HEK293T (cell line): ENCODE measurements at places on chromosomes 2 and 18.

DNA sequence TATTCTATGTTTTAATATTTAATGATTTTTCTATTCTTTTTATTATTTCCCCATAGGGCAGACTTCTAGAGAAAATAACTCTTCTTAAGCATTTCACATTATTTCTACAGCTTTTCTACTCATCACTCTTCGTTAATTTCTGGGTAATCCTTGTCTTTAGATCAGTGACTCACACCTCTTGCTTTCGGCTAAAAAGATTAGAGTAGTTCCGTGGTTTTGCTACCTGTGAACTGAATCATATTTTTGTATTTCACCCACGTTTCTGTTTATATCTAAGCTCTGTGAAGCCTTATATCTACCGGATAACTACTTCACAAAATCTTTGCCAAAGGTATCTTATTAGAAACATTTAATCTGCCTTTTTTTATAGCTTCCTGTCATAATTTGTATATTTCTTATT is 685.5 kb upstream of the FSHR start:
- no peak for DNase-seq

GRCh38 chr18:38241216-38241615 is 675.6 kb upstream of the CELF4 start:
- no peak for DNase-seq

DNA sequence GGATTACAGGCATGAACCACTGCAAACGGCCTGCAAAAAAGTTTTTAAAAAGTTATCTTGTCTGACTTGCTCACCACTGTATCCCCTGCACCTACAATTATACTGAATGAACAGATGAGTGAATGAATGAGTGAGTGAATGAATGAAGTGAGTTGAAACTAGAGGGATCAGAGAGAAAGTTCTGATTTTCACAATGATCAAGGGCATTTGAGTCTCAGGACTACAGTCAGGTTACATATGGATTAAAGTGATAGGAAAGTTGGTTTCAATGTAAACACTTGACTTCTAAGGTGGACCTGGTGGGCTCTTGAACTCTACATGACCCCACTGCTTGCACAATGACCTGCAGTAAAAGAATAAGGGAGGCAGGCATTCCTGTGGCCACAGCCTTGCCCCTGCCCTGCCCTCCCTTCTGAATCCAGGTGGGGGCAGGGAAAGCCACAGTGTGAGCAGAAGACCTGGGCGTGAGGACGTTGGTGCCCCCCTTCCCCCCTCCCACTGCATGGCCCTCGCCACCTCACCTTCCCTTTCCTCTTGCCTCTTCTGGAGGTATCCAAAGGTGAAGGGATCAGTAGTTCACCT is 10.7 kb downstream of the C2orf80 start:
- DNase-seq, result no peak

GRCh38 chr2:52386433-52387030 is 1354.6 kb upstream of the NRXN1 start:
- DNase-seq, result no peak

DNA sequence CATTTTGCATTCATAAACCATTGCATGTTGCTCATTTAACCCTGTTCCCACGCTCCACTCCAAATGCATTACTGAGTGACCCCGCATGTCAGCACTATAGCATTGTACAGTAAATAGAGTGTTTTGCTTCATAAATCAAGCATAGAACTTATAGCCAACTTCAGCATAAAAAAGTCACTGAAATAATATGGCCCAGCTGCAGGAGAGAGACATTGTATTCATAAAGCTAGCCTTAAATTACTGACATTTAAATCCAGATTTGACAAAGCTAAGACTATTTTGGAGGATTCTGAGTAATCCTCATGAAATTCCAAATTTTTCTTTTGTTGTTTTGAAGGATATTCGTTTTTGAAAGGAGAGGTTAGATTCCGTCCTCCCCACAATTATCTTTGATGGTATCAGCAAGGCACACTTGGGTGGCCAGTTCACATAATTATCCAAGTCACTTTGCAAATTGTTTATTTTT is 320.9 kb upstream of the TCF4 start:
- DNase-seq, result peak; percentile 5

DNA sequence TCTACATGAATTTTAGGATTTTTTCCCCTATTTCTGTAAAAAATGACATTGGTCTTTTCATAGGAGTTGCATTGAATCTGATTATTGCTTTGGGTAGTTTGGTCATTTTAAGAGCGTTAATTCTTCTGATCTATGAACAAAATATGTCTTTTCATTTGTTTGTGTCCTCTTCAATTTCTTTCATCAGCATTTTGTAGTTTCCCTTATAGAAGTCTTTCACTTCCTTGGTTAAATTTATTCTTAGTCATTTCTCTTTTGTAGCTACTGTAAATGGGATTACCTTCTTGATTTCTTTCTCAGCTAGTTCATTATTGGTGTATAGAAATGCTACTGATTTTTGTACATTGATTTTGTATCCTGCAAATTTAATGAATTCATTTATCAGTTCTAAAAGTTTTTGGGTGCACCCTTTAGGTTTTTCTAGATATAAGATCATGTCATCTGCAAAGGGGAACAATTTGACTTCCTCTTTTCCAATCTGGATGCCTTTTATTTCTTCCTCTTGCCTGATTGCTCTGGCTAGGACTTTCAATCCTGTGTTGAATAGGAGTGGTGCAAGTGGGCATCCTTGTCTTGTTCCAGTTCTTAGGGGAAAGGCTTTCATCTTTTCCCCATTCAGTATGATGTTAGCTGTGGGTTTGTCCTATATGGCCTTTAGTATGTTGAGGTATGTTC is 36.6 kb upstream of the AAK1 start:
- no peak for DNase-seq

DNA sequence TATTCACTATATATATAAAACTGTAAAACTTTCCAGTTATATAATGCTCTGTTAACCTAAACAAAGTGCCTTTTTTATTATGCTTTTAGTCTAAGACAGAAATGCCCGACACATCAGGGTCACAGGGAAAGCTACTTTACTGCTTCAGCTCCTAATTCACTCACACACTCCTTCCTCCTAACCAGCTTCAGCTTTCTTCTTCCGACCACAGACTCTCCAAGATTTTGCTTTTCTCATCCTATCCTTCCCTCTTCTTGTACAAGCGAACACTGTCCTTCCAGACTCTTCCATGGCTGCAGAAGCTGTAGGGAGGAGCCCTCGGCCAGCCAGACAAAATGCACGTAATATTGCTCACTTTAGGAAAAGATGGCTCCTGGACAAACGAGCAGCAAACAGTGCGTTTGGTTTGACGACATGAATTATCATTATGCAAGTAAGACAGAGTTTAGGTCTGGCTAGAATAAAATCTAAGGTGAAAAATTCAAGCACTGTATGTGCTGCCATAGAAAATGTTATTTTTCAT is 47.5 kb upstream of the HNRNPA3 start:
- no peak for DNase-seq

DNA sequence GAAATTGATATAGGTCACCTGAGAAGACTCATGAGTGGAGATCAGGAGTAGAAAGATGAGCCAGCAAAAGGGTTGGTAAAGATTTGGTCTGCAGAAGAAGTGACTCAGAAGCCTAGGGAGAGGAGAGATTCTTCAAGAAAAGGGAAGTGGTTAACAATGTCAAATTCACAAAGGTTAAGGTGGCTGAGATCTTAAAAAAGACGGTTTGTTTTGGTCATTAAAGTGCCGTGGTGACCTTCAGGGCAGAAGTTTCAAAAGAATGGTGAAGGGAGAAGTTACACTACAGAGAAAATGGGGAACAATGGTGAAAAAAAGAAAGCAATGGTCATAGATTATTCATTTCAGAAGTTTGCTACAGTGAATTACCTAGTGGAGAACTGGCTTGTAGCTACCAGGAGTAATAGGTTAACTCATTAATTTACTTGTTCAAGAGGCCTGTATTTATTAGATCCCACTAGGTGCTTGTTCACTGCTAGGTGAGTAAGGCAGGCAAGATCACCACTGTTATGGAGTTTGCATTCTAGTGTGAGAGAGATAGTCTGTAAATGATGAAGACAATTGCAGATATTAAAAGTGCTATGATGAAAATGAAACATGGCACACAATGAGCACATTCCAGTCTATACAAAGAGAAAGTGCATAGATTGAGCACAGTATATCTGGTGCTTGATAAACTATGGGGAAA is 43.0 kb downstream of the FBXO48 start:
- DNase-seq, result no peak

- DNase-seq, result no peak
Observed at GRCh38 chr2:42547014-42547413, 21.4 kb upstream of the MTA3 start.

DNA sequence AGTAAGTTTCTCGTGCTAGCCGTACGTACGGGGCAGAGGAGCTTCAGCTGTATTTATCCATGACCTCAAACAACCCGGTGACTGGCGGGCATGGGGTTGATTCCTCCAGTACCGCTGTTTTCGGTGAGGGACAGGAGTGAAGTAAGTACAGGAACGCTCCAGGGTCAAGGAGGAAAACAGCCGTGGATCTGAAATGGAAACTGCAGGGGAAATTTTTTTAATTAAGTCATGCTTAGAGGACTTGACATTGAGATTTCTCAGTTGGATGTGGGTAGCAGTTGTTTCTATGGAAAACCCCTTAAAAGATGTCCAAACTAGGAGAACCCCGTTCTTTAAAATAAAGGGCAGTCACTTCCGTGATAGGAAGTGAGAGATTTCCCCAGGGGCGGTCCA is 1.2 kb downstream of the RAB12 start:
- no peak for DNase-seq

DNA sequence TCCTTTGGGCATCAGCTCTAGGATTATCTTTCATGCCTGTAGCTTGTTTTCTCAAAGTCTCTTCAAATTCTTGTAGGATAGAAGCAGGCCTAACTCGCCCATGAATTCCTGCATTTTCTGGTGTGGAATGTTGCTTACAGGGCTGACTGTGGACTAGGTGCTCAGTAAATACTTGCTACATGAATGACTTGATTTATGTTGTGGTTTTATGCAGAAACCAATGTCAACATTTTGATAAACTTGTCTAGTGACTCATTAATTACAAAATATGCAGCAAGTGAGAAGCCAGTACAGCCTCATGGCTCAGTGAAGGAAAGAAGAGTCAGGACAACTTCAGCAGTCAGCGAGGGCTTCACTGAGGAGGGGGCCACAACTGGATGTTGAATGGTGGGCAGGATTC is 110.6 kb upstream of the SIX2 start:
- DNase-seq, result no peak

- no peak for DNase-seq
Observed at GRCh38 chr18:692824-693223, 19.6 kb downstream of the ENOSF1 start.

GRCh38 chr2:128732976-128733431 is 414.3 kb upstream of the HS6ST1 start:
- no peak for DNase-seq

GRCh38 chr2:54419855-54420523 is 36.1 kb upstream of the SPTBN1 start:
- DNase-seq, result no peak
